ENCODE measurements at places on chromosomes 3 and 15. TPM values are rescaled to one million over a fixed set of nuclear protein-coding genes. Genes with fewer than 3 reads are reported as not detected.

Gene RASGRF1
- total RNA-seq: 0.45 TPM

Gene RIOX2
- total RNA-seq: 47.8 TPM

- DNase-seq: no peak
Measured at GRCh38 chr3:148187296-148187695, 510.4 kb upstream of the AGTR1 start.

GRCh38 chr3:168659015-168659414, 563.3 kb upstream of the GOLIM4 start:
- DNase-seq: no peak

- DNase-seq: peak; percentile 31
Measured at GRCh38 chr3:141049681-141050080, 1.5 kb upstream of the SPSB4 start.

- DNase-seq: no peak
Measured at GRCh38 chr3:167754049-167754448, 18.5 kb downstream of the SERPINI1 start.
